ENCODE measurements at places on chromosomes 5 and 9.
A peak's percentile ranks its signal among the peaks of the same experiment; 100 is the strongest.

DNA sequence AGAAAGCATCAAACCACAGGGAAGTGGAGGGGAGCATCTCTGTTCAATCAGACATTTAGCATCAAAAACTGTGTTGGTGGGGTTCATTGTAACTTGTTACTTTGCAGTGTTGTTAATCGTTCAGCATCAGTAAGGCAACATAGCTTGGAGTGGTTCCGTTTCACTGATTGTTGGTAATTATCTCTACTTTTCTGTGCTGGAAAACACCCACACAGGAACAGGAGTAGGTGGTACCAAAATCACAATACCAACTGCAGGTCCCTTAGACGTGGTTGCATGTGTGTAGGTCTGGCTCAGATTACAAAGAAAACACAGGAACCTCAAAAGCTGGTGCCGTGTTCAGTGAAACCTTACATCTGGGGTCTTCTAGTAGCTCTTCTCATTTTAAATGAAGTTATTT lies 146.8 kb downstream of the RNF180 start:
- DNase-seq = no peak

GRCh38 chr5:173501271-173501670 lies 115.2 kb downstream of the BOD1 start:
- no peak for DNase-seq

GRCh38 chr9:76297721-76298239 lies 96.4 kb downstream of the RFK start:
- no peak for DNase-seq

DNA sequence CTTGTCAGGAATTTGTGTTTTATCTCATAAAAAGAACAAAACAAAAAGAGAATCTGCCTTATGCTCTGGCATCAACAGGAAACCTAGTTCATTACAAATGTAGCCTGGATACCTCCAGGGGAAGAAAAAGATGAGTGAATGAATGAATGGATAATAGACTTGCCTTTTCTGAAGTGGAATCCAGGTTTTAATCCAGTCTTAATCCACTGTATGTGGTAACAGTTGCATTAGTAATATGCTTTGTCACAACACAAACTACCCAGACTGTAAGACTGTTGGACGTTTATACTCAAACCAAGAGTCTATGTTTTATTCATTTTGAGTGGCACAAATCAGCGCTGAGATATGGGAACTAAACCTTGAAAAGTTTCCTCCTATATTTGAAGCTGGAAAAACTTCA lies 32.1 kb upstream of the MAP3K1 start:
- DNase-seq = no peak

- DNase-seq = peak; percentile 10
These were observed 647 bp downstream of the SMARCA2 start for GRCh38 chr9:2015581-2016407.

GRCh38 chr9:35028341-35028740 lies 38.8 kb downstream of the DNAJB5 start:
- DNase-seq = no peak

GRCh38 chr5:83487155-83487554 lies 15.6 kb downstream of the VCAN start:
- DNase-seq = no peak

DNA sequence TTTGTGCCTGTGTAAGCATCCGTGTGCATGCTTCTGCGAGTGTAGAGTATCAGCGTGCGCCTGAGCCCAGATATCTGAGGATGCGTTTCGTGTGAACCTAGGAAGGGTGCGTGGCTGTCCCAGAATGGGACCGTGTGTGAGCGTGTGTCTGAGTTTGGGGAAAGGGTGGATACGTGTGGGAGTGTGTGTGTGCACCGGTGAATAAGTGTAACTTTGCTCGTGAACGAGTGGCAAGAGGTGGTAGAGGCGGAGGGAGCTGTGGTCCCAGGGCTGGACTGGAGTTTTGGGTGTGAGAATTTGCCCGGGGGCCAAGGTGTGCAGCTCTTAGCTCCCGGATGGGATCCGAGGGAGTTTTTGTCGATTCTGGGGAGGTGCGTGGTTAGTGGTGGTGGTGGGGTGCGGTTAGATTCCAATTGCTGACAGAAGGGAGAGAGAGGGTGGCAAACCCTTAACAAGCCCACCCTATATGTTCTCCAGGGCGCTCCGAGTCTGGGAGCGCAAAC lies 686 bp upstream of the COL27A1 start:
- no peak for DNase-seq

DNA sequence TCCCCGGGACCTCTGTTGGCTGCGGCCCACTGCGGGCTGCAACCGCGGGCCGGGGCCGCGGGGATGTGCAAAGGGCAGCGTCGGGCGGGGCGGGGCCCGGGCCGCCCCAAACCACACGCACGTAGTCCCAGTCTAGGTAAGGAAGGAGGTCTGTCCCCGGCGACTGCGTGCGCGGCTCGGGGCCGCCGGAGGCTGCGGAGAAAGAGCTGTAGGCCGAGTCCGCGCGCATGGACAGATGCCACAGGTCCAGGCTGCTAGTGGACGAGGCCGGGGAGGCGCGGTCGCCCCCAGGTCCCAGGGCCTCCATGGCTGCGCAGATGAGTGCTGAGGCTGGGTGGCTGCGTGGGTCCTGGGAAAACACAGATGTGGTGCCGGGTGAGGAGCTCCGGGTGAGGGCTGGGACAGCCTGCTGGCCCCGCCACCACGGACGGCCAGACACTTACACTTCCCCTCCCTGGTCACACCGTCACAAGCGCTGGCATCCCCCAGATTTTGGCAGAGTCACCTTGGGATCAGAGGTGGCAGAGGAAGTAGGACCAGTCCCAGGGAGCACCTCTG lies 4.5 kb downstream of the SHROOM1 start:
- no peak for DNase-seq

DNA sequence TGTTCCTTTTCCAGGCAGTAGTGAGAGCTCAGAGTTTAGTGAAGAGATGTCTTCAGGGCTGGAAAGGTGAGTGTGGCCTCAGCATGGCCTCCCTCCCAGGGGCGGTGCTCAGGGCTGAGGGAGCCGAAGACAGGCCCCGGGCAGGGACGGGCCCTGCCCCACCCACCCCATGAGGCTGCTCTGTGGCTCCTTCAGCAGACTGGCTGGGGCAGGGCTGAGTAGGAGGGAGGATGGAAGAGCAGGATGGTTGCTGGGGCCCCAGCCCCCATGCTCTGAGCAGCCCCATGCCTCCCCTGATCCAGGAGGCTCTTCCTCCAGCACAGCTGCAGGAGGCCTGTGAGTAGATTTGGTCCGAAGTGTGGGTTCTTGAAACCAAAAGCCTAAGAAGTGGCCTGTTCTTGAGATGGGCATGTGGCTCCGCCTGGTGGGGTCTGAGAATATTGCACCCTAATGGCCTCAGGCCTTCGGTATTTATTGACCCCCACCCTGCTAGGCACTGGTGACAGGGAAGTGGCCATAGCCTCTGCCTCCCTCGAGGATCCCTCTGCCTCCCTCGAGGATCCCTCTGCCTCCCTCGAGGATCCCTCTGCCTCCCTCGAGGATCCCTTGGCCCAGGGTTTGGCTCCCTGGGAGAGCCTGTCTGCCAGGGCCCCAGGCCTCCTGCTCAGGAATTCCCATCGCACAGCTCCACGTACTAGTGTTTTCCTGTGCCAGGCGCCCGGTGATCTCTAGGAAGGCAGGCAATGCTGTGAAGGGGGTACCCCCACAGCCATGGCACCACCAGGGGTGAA lies 65.4 kb upstream of the GARNL3 start:
- peak; percentile 49 for DNase-seq

GRCh38 chr9:18189871-18190670 lies 283.9 kb upstream of the ADAMTSL1 start:
- no peak for DNase-seq

DNA sequence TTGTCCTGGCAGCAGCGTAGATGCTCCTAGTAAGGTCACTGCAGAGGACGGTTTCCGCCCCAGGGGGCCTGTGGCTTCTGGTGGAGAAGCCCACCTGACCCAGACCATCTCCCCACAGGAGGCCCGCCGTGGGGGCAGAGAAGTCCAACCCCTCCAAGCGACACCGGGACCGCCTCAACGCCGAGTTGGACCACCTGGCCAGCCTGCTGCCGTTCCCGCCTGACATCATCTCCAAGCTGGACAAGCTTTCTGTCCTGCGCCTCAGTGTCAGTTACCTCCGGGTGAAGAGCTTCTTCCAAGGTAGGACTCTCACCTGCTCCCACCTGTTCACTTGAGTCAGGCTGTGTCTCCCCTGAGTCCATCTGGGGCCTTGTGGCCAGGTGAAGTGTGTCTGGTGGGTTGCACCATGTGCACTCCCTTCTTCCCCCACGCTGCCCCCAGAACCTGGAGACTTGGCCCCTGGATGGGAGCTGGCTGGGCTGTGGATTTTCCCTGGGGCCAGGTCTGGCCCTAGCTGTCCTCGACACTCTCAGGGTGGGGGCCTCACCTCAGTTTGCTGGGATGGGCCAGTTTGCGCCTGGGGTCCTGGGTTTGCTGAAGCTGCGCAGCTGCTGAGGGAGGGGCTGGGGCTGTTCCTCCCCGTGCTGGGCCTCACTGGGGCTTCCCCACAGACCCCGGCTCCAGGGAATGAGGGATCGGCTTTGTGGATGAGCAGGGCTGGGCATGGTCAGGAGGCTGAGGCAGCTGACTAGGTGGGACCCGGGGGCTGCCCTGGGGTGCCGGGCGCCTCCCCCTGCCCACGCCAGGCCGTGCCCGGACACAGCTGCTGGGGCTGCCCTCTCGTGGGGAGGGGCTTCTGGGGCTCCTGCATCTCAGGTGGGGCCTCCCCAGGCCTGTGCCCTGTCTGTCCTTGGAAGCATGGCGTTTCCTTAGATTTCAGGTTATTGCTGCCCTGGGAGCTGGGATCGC lies 32.4 kb downstream of the AHRR start:
- no peak for DNase-seq

- no peak for DNase-seq
These were observed 180.0 kb downstream of the FGF18 start for GRCh38 chr5:171599411-171599810.

DNA sequence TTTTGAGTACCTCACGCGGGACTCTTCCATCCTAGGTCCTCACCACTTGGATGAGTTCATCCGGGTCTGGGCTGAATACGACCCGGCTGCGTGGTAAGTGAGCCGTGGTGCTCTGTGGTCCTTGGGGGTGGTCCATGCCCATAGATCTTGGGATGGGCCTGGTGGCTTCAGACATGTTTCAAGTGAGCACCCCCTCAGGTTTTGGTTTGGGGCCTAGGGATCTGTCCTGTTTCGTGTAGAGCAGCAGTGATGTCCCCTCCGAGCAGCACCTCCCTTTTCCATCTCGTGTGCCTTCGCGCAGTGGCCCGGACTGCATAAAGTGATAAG lies 218.9 kb downstream of the CACNA1B start:
- no peak for DNase-seq

DNA sequence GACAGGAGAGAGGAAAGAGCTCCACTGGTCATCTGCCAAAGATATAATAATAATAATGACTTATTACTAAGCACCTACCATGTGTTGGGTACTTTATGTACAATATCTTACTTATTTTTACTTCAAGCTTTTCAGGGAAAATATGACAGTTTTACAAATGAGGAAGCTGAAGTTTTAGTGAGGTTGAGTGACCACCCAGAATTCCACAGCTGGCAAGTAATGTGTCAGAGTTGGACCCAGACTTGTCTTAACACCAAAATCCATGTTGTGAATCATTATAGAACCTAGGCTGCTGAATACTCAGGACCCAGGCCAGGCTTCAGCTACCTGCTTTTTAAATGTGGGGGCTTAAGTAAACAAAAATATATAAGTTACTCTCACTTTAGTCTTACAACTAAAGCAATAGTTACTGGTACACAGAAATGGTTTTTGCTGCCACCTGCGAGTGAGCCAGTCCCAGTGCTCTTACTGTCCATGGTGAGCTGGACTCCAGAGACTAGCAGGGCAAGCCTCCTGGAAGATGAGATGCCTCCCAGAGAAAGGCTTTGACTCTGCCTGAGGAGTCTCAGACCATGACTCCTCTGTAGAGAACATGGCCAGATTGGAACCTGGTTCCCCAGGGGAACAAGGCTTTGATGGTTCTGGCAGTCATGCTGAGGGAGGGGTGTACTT lies 29.9 kb downstream of the RUSC2 start:
- no peak for DNase-seq

- DNase-seq = no peak
These were observed 55.1 kb downstream of the WHRN start for GRCh38 chr9:114450181-114450580.

- DNase-seq = no peak
These were observed 622.3 kb downstream of the MTRR start for GRCh38 chr5:8491254-8491653.

DNA sequence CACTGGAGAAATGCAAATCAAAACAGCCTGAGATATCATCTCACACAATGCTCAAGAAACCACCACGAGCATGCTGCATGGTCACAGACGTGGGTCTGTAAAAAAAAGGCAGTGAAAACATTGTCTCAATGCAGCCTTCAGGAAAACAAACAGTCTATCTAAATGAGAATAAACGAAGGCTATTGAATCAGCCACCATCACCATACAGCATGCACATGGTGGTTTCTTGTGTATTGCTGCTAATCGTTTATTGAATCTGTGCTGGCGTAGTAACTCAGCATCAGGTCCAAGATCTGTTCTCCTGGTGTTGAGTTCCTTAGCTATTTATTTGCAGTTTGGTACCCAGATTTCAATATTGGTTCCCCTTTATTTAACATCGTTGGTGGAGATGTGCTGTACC lies 1115.0 kb downstream of the CDH18 start:
- DNase-seq = no peak

GRCh38 chr5:14257995-14258403 lies 114.9 kb downstream of the TRIO start:
- DNase-seq = no peak

DNA sequence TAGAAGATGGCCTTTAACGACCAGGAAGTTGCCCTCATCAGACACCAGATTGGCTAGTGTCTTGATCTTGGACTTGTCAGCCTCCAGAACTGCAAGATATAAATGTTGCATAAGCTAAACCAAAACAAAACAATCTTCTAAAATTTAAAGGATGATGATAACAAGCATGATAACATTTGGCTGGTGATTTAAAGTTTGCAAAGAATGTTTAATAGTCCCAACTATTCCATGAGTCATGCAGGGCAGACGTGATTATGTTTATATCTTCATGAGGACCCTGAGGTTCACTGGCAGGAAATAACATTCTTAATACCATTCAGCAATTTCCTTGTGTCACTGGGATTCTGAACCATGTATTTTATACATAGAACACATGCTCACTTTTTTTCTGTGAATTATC lies 319.8 kb downstream of the HCN1 start:
- DNase-seq = no peak

- DNase-seq = no peak
These were observed 22.9 kb upstream of the SPINK1 start for GRCh38 chr5:147854331-147854730.

- no peak for DNase-seq
These were observed 140.4 kb downstream of the TUSC1 start for GRCh38 chr9:25537808-25538207.

GRCh38 chr5:159316519-159317383 lies 13.5 kb downstream of the IL12B start:
- no peak for DNase-seq

GRCh38 chr9:88920645-88921044 lies 70.6 kb upstream of the S1PR3 start:
- no peak for DNase-seq

DNA sequence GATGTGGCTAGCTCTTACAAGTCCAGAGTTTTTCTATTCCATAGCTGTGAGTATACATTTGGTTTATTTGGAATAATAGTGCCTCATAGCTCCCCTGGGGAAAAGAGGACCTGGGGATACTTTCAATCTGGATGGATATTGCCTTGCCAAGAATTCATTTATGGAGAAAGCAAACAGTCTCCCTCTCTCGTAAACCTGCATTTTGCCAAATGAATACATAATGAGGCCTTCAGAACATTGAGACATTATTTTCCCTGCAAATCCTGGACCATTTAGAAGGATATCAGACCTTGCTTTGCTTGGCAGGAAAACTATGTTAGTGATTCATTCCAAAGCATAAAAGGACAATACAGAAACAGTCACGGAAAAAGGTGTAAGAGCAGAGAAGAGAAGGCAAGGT lies 569.6 kb upstream of the BRINP1 start:
- no peak for DNase-seq

GRCh38 chr9:112049811-112050516 lies 125.1 kb downstream of the SUSD1 start:
- DNase-seq = no peak

All from stimulated activated CD8-positive, alpha-beta memory T cell treated with anti-CD3 and anti-CD28 coated beads, Interleukin-4, amount 100 ng/mL, for 4 hours (primary cell).